HFFc6 (cell line): ENCODE measurements at places on chromosomes 6 and 20. TPM values are rescaled to one million over a fixed set of nuclear protein-coding genes. Genes with fewer than 3 reads are reported as not detected.

FAM209B gene
- total RNA-seq: not detected in 2 replicates

BACH2 gene
- not detected in 3 replicates for total RNA-seq

MTFR2 gene
- 2.6 and 6.8 TPM in 2 replicates for total RNA-seq

GRM4 gene
- total RNA-seq: not detected in 2 replicates

RNF39 gene
- not detected in 3 replicates for total RNA-seq

BPIFB2 gene
- total RNA-seq: not detected in 3 replicates

DAAM2 gene
- total RNA-seq: 2.2 to 9.0 TPM (median 5.9 TPM) in 3 replicates

LRRC73 gene
- total RNA-seq: 0.89 to 1.3 TPM (median 0.95 TPM) in 3 replicates

PLCB1 gene
- total RNA-seq: 17.2 to 29.2 TPM (median 19.1 TPM) in 3 replicates

ERVFRD-1 gene
- not detected in 3 replicates for total RNA-seq

OR12D3 gene
- not detected in 3 replicates for total RNA-seq

ASXL1 gene
- total RNA-seq: 49.0 to 64.3 TPM (median 58.1 TPM) in 3 replicates

SMLR1 gene
- total RNA-seq: not detected in 3 replicates

DNA sequence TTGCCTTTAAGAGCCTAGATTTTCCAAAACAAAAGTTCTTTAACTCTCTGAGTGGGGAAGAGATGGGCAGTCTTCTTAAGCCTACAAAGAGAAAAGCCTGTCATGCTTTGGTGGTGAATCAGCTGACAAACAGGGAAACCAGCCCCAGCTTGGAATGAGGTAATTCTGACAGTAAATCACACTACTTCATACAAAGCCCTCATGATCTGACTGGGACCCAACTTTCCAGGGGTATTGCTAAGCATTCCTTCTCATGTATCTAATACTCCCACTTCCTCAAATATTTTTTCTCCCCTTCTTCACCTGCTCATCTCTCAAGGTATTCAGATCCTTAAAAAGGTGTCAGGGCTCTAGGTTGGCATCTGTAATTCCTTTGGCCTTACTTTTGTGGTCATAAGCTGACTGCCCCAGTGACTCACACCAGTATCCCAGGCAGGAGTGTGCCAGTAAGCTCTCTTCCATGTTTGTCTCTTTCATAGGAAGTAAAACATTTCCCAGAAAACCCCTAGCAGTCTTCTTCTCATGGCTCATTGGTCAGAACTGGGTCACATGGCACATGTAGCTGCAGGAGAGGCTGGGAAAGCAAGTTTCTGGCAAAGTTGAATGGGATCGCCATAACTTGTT is 15.0 kb upstream of the TBC1D22B start:
- peaks cover 28% of the 10 kb centered on the region for H3K36me3 ChIP-seq
- H3K27ac ChIP-seq: peak overlapping the region; percentile 95
- peaks cover 85% of the 10 kb centered on the region for H3K4me1 ChIP-seq
- peak; percentile 98 for DNase-seq
- peaks cover 8% of the 10 kb centered on the region for H3K27me3 ChIP-seq

DNA sequence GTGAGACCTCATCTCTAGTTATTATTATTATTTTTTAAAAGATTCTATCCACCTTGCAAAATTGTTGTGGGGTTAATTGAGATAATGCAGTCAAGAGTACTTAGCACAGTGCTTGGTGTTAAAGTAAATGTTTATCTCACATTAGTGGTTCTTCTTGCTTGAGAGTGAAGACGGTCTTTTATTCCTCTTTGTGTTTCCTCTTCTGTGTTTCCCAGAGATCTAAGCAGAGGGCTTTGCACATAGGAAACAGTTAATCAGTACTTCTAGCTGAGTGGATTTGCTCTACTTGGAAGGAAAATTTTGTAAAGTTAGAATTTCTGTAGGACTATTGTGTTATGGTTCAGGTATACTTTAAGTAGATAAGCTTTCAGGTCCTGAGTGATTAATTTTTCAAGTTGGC is 3.5 kb downstream of the ARMC2 start:
- peaks cover 16% of the 10 kb centered on the region for H3K4me1 ChIP-seq
- no peaks in the 10 kb centered on the region; the same call in 1 of the 2 replicates for H3K27me3 ChIP-seq
- H3K4me3 ChIP-seq: no peak overlapping the region
- DNase-seq: no peak
- H3K27ac ChIP-seq: no peak overlapping the region

GRCh38 chr6:8905757-8906156 is 470.4 kb upstream of the SLC35B3 start:
- no peak overlapping the region for H3K4me3 ChIP-seq
- H3K27me3 ChIP-seq: peaks cover 2% of the 10 kb centered on the region
- DNase-seq: no peak
- no peaks in the 10 kb centered on the region for H3K4me1 ChIP-seq
- no peaks in the 10 kb centered on the region for H3K36me3 ChIP-seq

- H3K4me1 ChIP-seq: peaks cover 68% of the 10 kb centered on the region
- DNase-seq: peak; percentile 15
- H3K36me3 ChIP-seq: 0 out of 2 replicates have a peak, but pooled peaks cover 4% of the 10 kb centered on the region
- H3K27ac ChIP-seq: peak overlapping the region; percentile 30
- peaks cover 1% of the 10 kb centered on the region for H3K27me3 ChIP-seq
- no peak overlapping the region for H3K4me3 ChIP-seq
Measured at GRCh38 chr6:37141281-37142049, 28.5 kb upstream of the PIM1 start.

DNA sequence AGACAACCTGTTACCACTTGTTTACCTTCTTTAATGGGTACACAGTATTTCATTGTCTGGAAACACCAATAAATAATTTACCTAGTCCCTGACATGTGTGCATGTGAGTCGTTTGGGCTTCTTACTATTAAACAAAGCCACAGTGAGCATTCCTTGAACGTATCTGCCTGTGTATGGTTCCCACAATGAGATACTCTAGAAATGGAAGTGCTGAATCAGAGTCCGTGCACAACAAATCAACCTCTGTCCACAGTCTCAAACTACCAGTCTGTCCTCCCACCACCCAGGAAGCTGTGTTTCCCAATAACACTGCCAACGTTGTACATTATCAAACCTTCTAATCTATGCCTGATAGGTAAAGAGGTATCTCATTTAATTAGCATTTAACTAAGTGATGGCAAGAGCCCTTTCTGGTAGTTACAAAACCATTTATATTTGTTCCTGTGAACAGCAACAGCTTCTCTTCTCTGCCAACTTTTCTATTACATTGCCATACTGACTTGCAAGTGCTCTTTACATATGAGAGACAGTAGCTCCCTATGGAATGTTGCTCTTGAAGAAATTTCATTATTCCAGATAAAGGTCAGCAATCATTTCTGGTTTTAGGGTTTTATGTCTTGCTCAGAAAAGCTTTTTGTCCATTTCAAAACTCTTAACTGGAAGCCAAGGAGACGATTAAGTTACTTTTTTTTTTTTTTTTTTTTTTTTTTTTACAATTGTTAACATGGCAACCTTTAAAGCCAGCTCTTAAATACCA is 14.7 kb downstream of the JAG1 start:
- H3K4me1 ChIP-seq: peaks cover 24% of the 10 kb centered on the region
- H3K27me3 ChIP-seq: no peaks in the 10 kb centered on the region; the same call in none of the 2 replicates
- DNase-seq: no peak
- H3K27ac ChIP-seq: no peak overlapping the region
- H3K36me3 ChIP-seq: peaks cover 42% of the 10 kb centered on the region

- no peaks in the 10 kb centered on the region; the same call in 1 of the 2 replicates for H3K27me3 ChIP-seq
- no peak for DNase-seq
- H3K4me3 ChIP-seq: no peak overlapping the region
- H3K36me3 ChIP-seq: no peaks in the 10 kb centered on the region
Measured at GRCh38 chr6:147538821-147539220, 30.3 kb downstream of the SAMD5 start.

DNA sequence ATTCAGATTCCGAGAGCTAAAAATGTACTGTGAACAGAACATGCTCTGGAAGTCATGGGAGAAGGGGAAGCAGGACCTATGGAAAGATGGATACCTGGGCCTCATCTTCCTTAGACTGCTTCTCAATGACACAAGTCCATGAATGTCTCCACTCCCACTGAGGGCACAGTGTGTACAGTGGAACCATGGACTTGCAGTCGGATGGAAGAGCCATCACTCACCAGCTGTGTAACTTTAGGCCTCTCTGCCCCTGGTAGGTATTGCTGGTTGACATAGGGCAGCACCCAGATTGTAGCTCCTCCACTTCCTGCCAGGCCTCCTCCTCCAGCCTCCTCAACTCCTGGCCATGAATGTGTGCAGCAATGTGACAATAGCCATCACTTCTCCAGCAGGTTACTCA is 52.5 kb downstream of the MAFB start:
- peaks cover 4% of the 10 kb centered on the region for H3K27me3 ChIP-seq
- no peaks in the 10 kb centered on the region for H3K4me1 ChIP-seq
- no peak for DNase-seq

DNA sequence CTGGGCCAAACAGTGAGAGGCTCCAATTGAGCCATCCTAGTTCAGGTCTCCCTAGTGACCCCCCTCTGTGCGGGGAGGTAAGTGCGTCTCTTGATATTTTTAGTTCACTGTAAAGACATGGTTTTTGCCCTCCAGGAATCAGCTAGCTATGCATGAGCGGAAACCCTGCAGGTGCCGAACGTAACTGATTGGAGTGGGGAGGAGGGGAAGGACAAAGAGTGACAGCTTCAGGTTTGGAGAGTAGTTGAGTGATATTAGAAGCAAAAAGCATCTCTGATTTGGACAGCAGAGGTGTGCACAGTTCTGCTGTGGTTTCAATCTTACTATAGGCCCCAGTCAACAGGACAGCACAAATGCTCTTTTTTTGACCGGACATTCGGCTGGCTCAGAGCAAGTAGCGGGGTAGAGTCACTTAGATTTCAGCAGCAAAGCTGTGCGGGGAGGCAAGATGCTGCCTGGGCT is 31.8 kb downstream of the TBC1D7 start:
- H3K27me3 ChIP-seq: no peaks in the 10 kb centered on the region; the same call in 1 of the 2 replicates
- H3K4me3 ChIP-seq: no peak overlapping the region
- H3K4me1 ChIP-seq: peaks cover 1% of the 10 kb centered on the region; the same call in 1 of the 2 replicates
- peaks cover 30% of the 10 kb centered on the region for H3K36me3 ChIP-seq
- no peak for DNase-seq

- H3K36me3 ChIP-seq: peaks cover 7% of the 10 kb centered on the region; the same call in 1 of the 2 replicates
- H3K4me3 ChIP-seq: no peak overlapping the region
- H3K27me3 ChIP-seq: peaks cover 4% of the 10 kb centered on the region
- DNase-seq: no peak
Measured at GRCh38 chr6:34233867-34234266, 2.8 kb upstream of the HMGA1 start.

DNA sequence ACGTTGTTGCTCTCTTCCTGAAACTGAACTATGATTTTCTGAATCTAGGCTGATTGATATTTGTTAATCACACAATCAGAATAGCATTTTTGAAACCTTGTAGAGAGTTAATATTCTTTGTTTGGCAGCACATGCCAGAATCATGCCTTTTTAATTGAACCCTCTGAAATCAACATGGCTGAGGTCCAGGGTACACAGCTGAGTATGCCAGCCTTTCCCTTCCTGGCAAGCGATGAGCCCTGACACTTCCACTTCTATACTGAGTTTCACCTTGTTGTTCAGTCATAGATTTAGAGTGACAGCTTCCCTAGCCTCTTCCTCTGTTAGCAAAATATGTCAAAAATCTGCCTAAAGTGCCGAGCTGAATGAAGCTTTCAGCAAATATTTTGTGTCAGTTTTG is 6.8 kb downstream of the HDDC2 start:
- H3K4me3 ChIP-seq: no peak overlapping the region
- H3K27me3 ChIP-seq: peaks cover 1% of the 10 kb centered on the region
- no peak for DNase-seq

GRCh38 chr20:33821270-33821836 is 10.2 kb downstream of the CHMP4B start:
- no peak overlapping the region for H3K27ac ChIP-seq
- peaks cover 40% of the 10 kb centered on the region for H3K4me1 ChIP-seq
- no peak overlapping the region for H3K4me3 ChIP-seq
- no peaks in the 10 kb centered on the region; the same call in 1 of the 2 replicates for H3K27me3 ChIP-seq
- H3K36me3 ChIP-seq: no peaks in the 10 kb centered on the region; the same call in 1 of the 2 replicates
- DNase-seq: no peak

- no peak overlapping the region for H3K4me3 ChIP-seq
- DNase-seq: no peak
- no peaks in the 10 kb centered on the region for H3K36me3 ChIP-seq
- no peaks in the 10 kb centered on the region for H3K4me1 ChIP-seq
Measured at GRCh38 chr6:114989279-114989964, 646.6 kb upstream of the HS3ST5 start.

DNA sequence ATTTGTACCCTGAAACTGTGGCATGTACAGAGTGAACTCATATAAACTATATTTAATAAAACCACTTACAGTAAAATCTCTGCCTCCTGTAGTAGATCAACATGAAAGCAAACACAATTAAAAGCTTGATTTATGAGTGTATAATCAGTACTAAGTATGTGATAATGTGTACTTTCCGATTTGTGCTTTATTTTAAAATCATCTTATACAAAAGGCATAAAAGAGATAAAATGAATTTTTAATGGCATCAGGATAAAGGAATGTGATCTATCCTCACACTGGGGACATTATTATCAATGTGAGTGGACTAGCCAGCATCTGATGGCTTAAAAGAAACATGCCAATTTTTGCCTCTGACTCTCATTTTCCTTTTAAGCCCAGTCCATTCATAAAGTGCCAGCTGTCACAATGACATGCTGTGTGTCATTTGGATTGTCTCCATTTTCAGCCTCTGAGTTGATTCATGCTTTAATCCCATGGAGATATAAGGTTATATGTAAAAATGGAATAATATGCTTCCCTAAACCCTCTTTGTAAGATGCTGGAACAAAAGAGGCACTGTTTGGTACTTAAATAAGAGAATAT is 831.6 kb upstream of the EYS start:
- no peak overlapping the region for H3K27ac ChIP-seq
- no peak overlapping the region for H3K4me3 ChIP-seq
- no peaks in the 10 kb centered on the region for H3K36me3 ChIP-seq

GRCh38 chr6:74249658-74250057 is 553.7 kb downstream of the CD109 start:
- H3K27ac ChIP-seq: no peak overlapping the region
- no peaks in the 10 kb centered on the region for H3K36me3 ChIP-seq
- DNase-seq: peak; percentile 4

DNA sequence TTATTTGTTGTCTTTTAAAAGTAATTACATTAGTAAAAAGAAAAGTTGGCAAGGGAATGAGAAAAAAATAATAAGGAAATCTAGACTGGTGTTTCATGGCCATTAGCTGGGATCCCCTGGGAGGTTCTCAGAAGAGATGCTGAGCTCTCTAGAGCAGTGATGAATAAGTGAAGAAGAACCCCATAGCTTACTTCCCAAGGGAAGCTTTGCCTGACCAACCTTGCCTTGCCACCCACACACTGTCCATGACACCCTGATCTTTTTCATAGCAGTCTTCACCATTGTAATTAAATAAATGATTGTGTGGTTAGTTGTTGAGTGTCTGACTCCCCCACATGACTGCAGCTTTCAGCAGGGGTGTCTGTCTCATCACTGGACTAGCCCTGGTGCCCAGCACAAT is 5.9 kb downstream of the C6orf163 start:
- no peaks in the 10 kb centered on the region for H3K36me3 ChIP-seq
- H3K4me1 ChIP-seq: no peaks in the 10 kb centered on the region
- DNase-seq: no peak
- H3K27ac ChIP-seq: no peak overlapping the region
- no peak overlapping the region for H3K4me3 ChIP-seq
- no peaks in the 10 kb centered on the region; the same call in none of the 2 replicates for H3K27me3 ChIP-seq

GRCh38 chr20:54633374-54634355 is 158.3 kb downstream of the DOK5 start:
- no peaks in the 10 kb centered on the region; the same call in 1 of the 2 replicates for H3K27me3 ChIP-seq
- H3K4me3 ChIP-seq: no peak overlapping the region
- no peak overlapping the region for H3K27ac ChIP-seq
- no peaks in the 10 kb centered on the region for H3K4me1 ChIP-seq
- DNase-seq: no peak
- H3K36me3 ChIP-seq: no peaks in the 10 kb centered on the region

GRCh38 chr6:134261766-134262165 is 56.1 kb downstream of the SGK1 start:
- H3K27ac ChIP-seq: no peak overlapping the region
- H3K27me3 ChIP-seq: no peaks in the 10 kb centered on the region
- no peak for DNase-seq
- no peaks in the 10 kb centered on the region for H3K36me3 ChIP-seq

GRCh38 chr20:42949950-42950349 is 239.8 kb downstream of the PTPRT start:
- peaks cover 6% of the 10 kb centered on the region; the same call in 1 of the 2 replicates for H3K36me3 ChIP-seq
- H3K27me3 ChIP-seq: no peaks in the 10 kb centered on the region; the same call in none of the 2 replicates
- no peak overlapping the region for H3K4me3 ChIP-seq
- H3K27ac ChIP-seq: no peak overlapping the region
- no peak for DNase-seq
